NCI-H460 (cell line): ENCODE measurements at places on chromosomes 2 and 18.

DNA sequence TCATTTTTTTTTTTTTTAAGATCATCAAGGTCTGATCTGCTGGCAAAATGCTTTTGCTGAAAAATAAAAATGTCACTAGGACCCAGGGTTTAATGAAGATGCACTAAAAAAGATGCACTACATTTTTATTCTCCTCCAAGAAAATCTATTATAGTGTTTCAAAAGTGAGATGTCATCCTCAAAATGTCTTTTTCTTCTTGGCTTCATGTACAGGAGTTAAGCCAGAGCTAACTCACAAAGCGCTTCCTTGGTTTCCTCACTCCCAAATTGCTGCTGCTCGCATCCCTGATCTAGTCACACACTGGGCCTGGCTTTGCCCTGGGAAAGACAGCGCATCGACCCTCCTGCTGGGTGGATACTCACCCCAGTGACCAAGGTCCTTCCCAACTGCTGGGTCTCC, 113.4 kb upstream of the CCDC68 start:
- DNase-seq = no peak

DNA sequence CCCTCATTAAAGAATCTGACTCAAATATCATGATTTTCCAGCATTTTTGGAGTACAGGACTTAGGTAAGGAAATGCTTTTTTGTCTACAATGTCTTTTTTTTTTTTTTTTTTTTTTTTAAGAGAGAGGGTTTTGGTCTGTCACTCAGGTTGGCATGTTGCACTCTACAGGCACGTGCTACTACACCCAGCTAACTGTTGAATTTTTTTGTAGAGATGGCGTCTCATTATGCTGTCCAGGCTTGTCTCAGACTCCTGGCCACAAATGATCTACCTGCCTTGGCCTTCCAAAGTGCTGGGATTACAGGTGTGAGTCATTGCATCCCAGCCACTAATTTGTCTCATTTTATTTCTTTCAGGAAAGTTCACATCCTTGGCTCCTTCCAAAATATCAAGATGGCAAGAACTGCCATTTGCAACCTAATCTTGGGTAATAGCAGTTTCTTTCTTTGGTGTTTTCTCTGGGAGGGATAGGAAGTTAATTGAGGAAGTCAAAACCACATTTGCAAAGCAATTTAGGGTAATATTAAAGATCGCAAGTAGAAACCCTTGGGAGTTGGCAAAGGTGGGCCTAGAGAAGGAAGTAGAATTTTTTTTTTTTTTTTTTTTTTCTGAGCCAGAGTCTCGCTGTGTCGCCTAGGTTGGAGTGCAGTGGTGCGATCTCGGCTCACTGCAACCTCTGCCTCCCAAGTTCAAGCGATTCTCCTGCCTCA, 15.5 kb downstream of the PNO1 start:
- DNase-seq = no peak

DNA sequence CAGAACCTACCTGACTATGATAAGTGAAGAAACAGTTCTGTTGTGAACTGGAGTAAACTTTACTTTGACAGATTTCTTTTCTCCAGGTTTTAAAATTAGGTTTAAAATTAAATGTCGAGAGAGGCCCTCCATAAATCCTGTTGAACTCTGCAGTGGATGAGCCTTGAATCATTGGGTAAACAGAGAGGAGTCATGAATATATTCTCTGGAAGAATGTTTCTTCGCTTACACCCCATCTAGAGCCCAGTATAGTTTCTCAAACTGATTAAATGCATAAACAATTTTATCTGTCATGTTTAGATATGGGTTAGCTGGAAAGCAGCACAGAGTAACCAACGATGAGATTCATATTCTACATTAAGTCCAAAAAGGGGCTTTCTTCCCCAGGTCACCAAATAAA, 84.0 kb downstream of the ZAP70 start:
- DNase-seq = no peak

DNA sequence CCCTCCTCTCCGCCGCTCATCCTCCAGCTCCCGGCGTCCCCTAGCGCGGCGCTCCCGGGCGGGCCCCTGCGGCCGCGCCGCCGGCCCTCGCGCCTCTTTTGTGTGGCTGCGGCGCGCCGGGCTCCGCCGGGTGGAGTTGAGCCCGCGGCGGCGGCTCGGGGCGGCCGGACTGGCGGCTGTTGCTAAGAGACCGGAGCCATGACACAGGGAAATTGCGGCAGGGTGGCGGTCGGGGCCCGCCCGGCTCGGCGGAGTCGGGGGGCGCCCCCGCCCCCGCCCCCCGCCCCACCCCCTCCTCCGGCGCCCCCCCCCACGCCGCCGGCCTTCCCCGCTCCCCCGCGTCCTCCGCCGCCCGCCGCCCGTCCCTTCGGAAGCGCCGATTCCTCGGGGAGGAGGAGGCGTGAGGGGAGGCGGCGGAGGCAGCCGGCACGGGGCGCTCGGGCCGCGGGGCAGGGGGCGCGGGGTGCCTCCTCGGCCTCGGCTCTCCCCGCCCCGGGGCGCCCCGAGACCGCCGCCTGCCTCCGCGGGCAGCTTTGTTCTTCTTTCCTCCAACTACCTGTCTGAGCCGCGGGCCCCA, at the start of gene TMEM200C:
TSS of gene TMEM200C (minus strand) at position 224 of the 577 bp plus-strand sequence. CDS start 3,459 bp downstream, outside the sequence.
- peak; percentile 26 for DNase-seq

DNA sequence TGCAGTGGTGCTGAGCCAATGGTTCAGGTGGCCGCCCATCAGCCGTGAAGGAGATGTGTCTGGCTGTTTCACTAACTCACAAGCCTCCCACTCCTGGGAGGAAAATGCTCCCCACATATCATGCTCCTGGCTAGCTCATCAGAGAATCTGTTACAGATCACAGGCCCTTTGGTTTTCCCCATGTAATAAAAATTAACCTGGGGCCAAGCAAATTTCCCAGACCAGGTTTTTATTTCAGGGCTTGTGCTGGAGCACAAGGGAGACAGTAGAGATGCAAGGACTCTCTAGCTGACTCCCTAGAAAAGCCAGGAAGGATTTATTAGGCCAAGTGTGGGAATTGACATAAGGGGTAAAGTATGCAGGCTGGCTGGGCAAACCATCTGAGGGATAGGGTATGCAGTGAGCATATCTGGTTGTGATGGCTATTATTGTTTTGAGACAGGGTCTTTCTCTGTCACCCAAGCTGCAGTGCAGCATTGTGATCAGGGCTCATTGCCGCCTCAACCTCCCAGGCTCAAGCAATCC, 40.6 kb upstream of the CCBE1 start:
- no peak for DNase-seq

GRCh38 chr2:86241611-86242010, 42.4 kb downstream of the MRPL35 start:
- no peak for DNase-seq

DNA sequence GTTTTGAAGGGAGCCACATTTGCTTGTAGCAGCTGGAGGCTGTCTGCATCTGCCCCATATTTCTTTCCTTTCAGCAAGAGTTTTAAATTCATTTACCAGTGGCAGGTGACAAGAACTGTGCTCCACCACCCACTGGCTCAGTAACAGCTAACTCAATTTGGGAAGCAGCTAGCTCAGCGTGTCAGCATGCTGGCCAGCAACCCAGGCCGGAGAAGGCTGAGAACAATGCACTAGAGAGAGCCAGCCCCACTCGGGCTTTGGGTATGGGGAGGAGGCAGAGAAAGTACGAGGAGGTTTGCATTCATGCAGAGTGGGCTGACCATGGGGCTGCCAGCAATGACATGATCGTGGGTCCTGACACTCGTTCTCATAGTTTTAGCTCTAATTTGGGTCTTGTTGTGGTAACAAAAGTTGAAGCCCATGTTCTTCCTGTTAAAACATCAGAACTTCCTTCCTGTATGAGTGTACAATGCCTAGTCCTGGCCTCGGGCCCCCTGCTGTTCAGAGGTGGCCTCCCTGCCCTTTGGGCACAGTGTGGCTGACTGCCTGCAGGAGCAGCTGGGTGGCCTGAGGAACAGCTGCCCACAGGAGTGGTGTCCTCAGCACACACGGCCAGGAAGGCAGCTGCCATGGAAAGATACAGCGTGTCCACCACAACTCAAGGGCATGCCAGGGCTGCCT, 23.0 kb downstream of the CDC42EP3 start:
- no peak for DNase-seq

DNA sequence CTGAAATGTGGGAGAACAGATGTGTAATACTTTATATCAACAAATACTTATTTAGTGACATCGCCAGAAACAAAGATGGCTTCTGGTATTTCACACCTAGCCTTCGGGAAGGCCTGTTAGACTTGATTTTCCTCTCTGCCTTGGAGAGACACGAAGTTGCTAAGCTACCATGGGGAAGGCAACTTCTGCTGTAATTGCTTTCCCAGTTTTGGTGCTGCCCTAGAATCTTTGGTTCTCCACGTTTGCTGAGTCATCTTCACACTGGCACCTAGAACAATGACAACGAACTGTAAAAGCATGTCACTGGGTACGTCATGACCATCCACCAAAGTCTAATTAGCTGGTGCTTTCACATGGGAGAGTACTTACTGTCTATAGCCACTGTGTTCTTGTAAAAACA, 58.7 kb upstream of the ACTR3 start:
- peak; percentile 95 for DNase-seq

DNA sequence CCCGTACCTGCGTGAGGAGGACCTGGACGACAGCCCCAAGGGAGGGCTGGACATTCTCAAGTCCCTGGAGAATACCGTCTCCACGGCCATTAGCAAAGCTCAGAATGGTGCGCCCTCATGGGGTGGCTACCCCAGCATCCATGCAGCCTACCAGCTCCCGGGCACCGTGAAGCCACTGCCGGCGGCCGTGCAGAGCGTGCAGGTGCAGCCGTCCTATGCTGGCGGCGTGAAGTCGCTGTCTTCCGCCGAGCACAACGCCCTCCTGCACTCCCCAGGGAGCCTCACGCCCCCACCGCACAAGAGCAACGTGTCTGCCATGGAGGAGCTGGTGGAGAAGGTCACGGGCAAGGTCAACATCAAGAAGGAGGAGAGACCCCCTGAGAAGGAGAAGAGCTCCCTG, 76.4 kb downstream of the TSHZ1 start:
- no peak for DNase-seq

DNA sequence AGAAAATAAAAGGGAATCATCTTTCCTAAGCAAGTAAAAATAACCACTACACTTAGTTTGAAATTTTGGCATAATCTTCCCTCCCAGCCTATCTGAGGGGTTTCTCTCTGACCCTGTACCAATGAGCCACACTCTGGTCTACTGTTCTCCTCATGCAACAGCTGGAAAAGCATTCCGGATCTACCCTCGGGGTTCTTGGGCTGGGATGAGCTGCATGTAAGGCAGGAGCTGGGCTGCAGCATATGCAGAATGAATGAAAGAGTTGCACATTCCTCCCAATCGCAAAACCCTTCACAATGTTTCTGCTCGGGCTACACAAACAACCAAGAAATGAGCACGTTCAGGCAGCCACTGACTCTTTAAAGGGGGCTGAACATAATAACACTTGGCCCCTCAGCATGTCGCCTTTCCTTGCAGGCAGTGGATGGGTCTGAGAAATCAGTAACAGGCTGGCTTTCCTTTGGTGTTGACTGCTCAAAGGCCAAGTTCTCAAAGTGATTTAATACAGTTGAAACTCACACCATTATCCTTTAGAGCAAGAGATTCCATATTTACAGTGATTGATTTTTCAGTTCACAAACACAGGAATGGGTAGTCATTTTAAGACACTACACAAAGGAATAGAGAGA, 180.4 kb upstream of the ZFP36L2 start:
- no peak for DNase-seq
